Uterine smooth muscle cell (primary cell): ENCODE measurements at places on chromosomes 11 and 22. TPM values are rescaled to one million over a fixed set of nuclear protein-coding genes. Genes with fewer than 3 reads are reported as not detected.

The YPEL4 gene
- total RNA-seq: 0.66 and 1.6 TPM in 2 replicates

The TPBGL gene
- 0.11 TPM in 1 of 2 replicates, not detected in the other for total RNA-seq

The HORMAD2 gene
- not detected in 2 replicates for total RNA-seq

The SMIM35 gene
- total RNA-seq: not detected in 2 replicates

The POU2AF3 gene
- total RNA-seq: 0.12 TPM in 1 of 2 replicates, not detected in the other

The IL17RA gene
- total RNA-seq: 6.2 and 7.7 TPM in 2 replicates

The MS4A6A gene
- not detected in 2 replicates for total RNA-seq

The PDE3B gene
- total RNA-seq: 2.4 and 2.7 TPM in 2 replicates

The TMEM179B gene
- total RNA-seq: 19.0 and 25.5 TPM in 2 replicates

The DDX25 gene
- total RNA-seq: under 0.01 and 0.11 TPM in 2 replicates

The CDC42EP2 gene
- 13.3 and 17.2 TPM in 2 replicates for total RNA-seq

The TTLL1 gene
- total RNA-seq: 5.8 and 9.6 TPM in 2 replicates

The NTM gene
- 48.8 and 82.5 TPM in 2 replicates for total RNA-seq

The MMP8 gene
- 0.11 TPM in 1 of 2 replicates, not detected in the other for total RNA-seq

The SCGB1C1 gene
- total RNA-seq: not detected in 2 replicates

The ZC3H12C gene
- total RNA-seq: 9.7 and 16.9 TPM in 2 replicates

The RAB36 gene
- 4.8 and 5.6 TPM in 2 replicates for total RNA-seq

The ESRRA gene
- total RNA-seq: 33.6 and 40.9 TPM in 2 replicates

The RBM14 gene
- 37.2 and 37.4 TPM in 2 replicates for total RNA-seq

The F2 gene
- 0.12 TPM in 1 of 2 replicates, not detected in the other for total RNA-seq

The BBS1 gene
- total RNA-seq: 29.2 and 32.6 TPM in 2 replicates

The ALKBH3 gene
- 33.0 and 54.0 TPM in 2 replicates for total RNA-seq

The TENM4 gene
- 39.2 and 51.9 TPM in 2 replicates for total RNA-seq

The PARVA gene
- total RNA-seq: 19.3 and 35.7 TPM in 2 replicates

The EFCAB6 gene
- total RNA-seq: 0.55 and 3.6 TPM in 2 replicates

The SLC5A1 gene
- total RNA-seq: not detected in 2 replicates

The CCDC15 gene
- 2.4 and 6.4 TPM in 2 replicates for total RNA-seq

The MYOD1 gene
- 0.12 TPM in 1 of 2 replicates, not detected in the other for total RNA-seq

The OR52N4 gene
- not detected in 2 replicates for total RNA-seq

The PCF11 gene
- total RNA-seq: 40.0 and 45.4 TPM in 2 replicates

The DEUP1 gene
- under 0.01 and 0.33 TPM in 2 replicates for total RNA-seq

The HTR3B gene
- not detected in 2 replicates for total RNA-seq

The CBLIF gene
- total RNA-seq: not detected in 2 replicates

The OR2D2 gene
- total RNA-seq: 0.50 and 1.5 TPM in 2 replicates

The SYNGR1 gene
- 5.9 and 8.1 TPM in 2 replicates for total RNA-seq

The SEC14L6 gene
- total RNA-seq: 1.4 and 1.7 TPM in 2 replicates

The C1QTNF5 gene
- total RNA-seq: 3.5 and 15.2 TPM in 2 replicates

The SIK2 gene
- 5.9 and 6.1 TPM in 2 replicates for total RNA-seq

The ACAT1 gene
- total RNA-seq: 114 TPM in 2 replicates

The P2RX6 gene
- total RNA-seq: 0.44 and 2.5 TPM in 2 replicates

The GRIK4 gene
- total RNA-seq: under 0.01 and 0.12 TPM in 2 replicates
